ENCODE measurements at places on chromosomes 5 and 9.

DNA sequence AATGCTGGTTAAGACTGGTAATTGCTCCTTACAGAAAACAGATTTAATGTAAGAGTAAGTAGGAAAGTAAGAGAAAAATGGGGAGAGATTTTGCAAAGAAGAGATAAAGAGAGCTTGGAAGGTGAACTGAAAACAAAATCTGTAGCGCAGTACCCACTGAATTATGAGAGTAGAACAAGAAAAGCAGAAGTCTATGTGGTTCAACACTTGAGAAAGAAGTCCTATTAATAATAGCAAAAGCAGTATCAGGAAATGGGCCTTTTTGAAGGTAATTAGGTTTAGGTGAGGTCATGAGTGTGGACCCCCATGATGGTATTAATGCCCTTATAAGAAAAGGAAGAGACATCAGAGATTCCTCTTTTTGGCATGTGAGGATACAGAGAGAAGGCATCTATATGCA is 460.6 kb downstream of the CETN3 start:
- no peak for DNase-seq

GRCh38 chr5:28483327-28484025 is 1445.1 kb upstream of the CDH9 start:
- no peak for DNase-seq

- DNase-seq: no peak
Observed at GRCh38 chr9:136438548-136439480, 831 bp downstream of the INPP5E start.

DNA sequence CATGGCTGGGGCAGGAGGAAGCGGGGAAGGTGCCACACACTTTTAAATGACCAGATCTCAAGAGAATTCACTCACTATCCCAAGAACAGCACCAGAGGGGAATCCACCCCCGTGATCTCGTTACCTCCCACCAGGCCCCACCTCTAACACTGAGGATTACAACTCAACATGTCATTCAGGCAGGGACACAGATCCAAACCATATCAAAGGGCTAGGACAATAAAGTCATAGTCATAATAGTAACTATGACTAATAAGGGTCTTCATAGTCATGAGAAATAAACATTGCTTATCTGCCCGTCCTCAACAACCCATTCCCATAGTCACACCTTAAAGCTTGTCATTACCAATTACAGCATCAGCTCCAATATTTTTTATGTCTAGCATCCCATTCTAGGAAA is 65.3 kb upstream of the SMC2 start:
- no peak for DNase-seq

DNA sequence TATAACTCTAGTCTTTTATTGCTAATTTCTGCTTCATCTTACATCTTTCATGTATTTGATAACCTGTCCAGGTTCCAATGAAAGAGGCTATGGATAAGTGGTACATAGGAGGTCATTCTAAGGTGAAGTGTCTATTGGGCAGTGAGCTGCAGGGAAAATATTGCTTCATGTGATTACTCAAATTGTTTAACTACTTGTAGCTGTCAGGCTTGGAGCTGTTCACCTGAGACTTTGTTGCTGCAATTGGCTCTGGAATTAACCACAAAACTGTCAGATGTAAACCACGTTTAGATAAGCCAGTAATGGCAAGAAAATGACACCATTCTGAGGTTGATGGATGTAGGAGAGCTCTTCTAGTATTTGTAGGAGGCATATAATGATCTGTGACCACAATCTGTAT is 26.0 kb downstream of the ADAMTSL1 start:
- no peak for DNase-seq

DNA sequence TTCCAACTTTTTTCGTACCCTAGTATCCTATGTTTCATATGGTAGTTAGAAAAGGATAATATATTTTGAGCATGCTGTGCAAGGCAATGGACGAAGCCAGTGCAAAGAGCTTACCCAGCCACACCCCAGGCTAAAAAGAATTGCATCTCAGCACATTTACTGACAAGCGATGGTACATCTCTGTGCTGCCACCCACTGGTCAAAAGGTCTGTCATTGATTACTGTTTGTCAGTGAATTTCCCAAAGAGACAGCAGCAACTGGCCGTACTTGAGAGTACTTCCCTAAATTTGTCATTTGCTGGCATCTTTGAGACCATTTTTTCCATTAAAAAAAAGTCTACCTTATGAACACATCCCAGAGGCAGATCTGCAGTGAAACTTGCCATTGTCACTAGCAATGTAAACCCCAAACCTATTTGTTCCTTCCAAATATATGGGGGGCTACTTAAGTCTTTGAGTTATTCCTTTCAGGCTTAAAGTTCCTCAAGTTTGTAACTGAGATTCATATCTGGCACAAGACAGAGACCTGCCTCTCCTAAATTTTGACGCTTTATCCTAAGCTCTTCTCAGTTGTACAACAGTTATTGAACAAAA is 184.3 kb downstream of the CTNND2 start:
- peak; percentile 32 for DNase-seq

GRCh38 chr5:11050596-11051304 is 289.7 kb upstream of the DAP start:
- DNase-seq: no peak

- DNase-seq: no peak
Observed at GRCh38 chr5:78003450-78003849, 227.3 kb upstream of the TBCA start.
